ENCODE measurements at places on chromosomes 4 and X.

GRCh38 chrX:10208953-10209352 is 52.2 kb downstream of the CLCN4 start:
- DNase-seq = no peak

DNA sequence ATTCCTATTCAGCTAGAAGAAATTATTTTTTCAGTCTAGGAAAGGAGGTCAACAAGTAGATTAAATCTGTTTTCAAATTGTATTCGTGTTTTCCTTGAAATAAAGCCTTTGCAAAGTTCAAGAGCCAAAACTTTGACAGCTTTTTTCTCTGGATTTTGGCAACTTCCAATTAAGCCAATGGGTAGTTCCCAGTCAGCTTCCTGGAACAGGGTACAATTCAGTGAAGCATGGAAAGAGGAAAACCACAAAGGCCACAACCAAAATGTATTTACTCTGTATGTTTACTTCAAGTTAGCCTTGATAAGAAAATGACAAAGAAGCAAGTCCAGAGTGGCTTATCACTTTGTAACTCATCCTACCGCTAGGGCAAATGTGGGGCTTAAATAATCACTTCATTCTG is 188.6 kb downstream of the COMMD8 start:
- DNase-seq = no peak

GRCh38 chr4:172546782-172547181 is 621.8 kb upstream of the GALNT7 start:
- no peak for DNase-seq

DNA sequence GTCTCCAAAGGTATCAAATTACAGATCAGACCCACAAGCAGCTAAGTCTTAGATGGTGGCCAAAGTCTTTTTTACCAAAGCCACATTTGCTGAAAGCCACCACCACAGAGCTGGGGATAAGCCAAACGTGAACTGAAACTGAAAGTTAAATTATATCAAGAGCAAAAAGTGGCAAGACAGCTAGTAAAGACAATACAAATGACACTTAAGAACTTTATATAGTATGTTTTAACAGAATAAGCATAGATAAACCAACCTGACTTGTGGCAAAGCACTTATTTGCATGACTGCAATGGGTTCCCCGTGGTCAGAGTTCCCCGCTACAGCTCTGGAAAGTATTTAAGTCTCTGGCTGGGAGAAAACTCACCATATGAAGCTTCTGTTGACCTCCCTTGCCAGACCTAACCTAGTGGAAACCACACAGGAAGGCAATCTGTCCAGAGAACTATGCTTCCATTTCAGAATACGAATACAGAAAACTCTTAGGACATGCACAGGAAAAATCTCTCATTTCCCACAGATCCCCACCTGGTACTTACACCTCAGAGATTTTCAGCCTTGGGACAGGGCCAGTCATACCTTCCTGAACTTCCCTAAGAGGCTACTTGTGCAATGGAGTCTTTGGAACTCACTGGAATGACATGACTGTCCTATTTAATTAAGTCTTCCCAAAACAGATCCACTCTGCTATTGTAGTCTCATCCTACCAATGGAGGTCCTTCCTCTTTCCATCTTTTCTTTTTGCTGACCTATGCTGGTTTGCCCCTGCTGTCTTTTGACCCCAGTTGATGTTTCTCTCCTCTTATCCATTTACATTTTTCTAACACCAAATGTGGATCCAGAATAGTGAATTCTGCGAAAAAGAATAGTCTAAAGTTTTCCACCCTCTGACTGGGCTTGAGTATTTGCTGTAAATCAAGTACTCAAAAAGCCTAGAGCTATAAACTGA is 225.1 kb downstream of the NR3C2 start:
- DNase-seq = no peak

- no peak for DNase-seq
Measured at GRCh38 chrX:11269996-11270395, 23.2 kb upstream of the AMELX start.
